ENCODE measurements at places on chromosomes 13 and 19.

GRCh38 chr19:36939153-36939552, 23.0 kb downstream of the ZNF568 start:
- no peak for DNase-seq

DNA sequence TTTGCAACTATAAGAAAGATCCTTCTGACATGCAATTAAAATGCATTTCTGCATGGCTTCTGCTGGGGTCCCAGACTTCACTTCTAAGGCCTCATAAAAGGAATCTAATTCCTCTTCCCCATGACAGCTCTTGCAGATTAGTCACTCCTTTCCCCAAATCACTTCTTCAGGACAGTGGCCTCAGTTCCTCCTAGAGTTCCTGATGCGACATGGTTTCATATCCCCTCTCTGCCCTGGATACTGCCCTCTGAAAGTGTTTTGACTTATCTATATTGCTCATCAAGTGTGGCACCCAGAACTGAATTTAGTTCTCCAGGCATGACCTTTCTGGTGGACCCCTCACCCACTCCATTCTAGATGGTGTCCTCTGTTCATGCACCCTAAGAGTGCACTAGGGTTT, 238.1 kb downstream of the FOXO1 start:
- DNase-seq = no peak

DNA sequence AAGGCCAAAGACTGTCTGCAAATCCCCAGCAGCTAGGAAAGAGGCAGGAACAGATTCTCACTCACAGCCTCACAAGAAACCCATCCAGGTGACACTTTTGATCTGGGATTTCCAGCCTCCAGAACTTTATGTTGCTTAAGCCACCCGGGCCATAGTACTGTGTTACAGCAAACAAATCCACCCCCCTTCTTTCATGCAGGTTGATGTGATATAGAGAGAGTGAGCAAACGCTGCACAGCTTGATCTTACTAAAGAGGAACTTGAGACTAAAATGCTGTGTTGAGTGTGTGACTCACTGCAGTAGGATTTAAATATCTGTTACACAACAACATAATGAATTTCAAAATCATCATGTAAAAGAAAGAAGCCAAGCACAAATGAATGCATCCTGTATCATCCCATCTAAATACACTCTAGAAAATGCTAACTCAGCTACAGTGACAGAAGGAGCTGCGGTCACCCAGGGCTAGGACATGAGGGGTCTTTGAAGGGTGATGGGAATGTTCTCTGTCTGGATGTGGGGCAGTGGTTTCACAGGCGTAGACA, 32.2 kb downstream of the RCBTB2 start:
- no peak for DNase-seq

DNA sequence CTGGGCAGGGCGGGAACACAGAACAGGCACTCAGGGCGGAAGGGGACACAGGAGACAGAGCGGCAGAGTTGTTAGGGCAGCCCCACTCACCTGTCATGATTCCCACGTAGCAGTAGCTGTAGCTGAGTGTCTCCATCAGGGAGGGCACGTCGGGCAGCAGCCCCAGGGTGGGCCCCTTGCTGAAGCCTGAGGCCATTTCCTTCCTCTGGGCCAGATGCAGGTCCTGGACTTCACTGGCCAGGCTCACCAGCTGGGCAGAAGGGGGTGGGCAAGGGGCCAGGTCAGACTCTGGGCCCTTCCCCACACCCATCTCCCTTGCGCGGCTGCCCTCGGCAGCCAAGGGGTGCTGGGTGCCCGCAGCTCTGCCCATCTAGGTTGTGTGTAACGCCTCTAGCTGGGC, 5.9 kb downstream of the MBOAT7 start:
- DNase-seq = no peak

- DNase-seq = no peak
These were observed 1157.2 kb downstream of the OLFM4 start for GRCh38 chr13:54185785-54186184.

GRCh38 chr13:100944791-100945345, 270.3 kb upstream of the TMTC4 start:
- no peak for DNase-seq

GRCh38 chr13:34591129-34591528, 350.9 kb upstream of the NBEA start:
- no peak for DNase-seq

GRCh38 chr19:14686411-14686810, 3.4 kb upstream of the ZNF333 start:
- peak; percentile 2 for DNase-seq

- no peak for DNase-seq
These were observed 17.7 kb downstream of the EPN1 start for GRCh38 chr19:55692681-55693081.

DNA sequence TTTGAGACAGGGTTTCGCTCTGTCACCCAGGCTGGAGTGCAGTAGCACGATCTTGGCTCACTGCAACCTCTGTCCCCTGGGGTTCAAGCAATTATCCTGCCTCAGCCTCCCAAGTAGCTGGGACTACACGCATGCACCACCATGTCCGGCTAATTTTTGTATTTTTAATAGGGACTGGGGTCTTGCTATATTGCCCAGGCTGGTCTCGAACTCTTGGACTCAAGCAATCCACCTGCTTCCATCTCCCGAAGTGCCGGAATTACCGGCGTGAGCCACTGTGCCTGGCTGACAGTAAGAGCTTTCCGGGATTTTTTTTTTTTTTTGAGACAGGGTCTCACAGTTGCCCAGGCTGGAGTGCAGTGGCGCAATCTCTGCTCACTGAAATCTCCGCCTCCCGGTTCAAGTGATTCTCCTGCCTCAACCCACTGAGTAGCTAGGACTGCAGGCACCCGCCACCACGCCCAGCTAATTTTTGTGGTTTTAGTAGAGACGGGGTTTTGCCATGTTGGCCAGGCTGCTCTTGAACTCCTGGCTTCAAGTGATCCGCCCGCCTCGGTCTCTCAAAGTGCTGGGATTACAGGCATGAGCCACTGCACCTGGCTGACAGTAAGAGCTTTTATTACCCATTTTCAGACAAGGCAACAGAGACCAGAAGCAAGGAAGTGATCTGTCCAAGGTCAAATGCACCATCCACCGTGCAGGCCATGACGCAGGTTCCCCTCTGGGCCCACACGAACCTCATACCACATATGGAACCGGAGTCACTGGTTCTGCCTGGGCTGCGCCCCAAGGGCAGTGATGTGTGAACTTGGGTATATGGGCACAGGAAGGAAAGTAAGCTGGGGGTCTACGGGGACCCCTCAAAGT, 21.0 kb downstream of the RFX1 start:
- no peak for DNase-seq

GRCh38 chr13:43180036-43180660, 156.8 kb downstream of the DNAJC15 start:
- no peak for DNase-seq

- DNase-seq = no peak
These were observed 1201.3 kb downstream of the EFNB2 start for GRCh38 chr13:105334211-105334610.

GRCh38 chr13:23828866-23829265, 60.3 kb downstream of the MIPEP start:
- DNase-seq = no peak

DNA sequence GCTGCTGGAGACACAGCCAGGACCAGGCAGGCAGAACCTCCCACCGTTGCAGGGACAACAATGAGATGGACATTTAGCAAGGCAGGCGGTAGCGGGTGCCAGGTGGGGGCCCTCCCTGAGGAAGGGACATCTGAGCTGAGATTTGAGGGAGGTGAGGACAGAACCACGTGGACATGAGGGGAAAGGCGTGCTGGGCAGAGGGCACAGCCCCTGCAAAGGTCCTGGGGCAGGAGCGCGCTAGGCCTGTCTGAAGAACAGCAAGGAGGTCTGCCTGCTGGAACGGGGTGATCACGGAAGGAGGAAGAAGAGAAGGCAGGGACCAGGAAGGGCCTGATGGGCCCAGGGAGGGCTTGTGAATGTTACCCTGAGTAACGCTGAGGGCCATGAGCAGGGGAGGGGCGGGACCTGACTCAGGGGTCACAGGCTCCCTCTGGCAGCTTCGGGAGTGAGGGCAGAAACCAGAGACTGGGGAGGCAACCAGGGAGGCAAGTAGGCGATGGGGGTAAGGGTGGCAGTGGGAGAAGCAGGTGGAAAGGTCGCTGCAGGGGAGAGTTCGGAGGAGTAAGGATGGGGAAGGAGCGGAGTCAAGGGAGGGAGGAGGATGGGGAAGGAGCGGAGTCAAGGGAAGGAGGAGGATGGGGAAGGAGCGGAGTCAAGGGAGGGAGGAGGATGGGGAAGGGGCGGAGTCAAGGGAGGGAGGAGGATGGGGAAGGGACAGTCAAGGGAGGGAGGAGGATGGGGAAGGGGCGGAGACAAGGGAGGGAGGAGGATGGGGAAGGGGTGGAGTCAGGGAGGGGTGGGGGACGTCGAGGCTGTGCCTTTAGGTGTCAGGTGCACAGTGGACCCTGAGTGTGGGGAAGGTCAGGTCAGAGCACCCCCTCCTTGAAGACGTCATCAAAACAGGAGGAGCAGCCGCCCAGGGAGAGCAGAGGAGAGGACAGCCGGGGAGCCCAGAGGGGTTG, 15.7 kb upstream of the B3GNT3 start:
- DNase-seq = no peak

DNA sequence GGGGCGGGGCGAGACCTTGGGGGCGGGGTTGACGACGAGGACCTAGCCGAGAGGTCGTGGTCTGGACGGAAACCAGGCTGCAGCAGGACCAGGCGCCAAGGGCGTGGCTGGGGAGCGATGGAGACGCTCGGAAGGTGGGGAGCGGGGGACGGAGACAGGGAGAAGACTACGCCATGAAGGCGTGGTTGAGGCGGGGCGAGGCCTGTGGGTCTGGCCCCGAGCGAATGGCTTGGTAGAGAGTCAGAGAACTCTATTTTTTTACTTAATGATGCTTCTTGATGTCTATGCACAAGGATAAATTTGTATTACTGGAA, 674 bp upstream of the FBXL12 start:
- no peak for DNase-seq

DNA sequence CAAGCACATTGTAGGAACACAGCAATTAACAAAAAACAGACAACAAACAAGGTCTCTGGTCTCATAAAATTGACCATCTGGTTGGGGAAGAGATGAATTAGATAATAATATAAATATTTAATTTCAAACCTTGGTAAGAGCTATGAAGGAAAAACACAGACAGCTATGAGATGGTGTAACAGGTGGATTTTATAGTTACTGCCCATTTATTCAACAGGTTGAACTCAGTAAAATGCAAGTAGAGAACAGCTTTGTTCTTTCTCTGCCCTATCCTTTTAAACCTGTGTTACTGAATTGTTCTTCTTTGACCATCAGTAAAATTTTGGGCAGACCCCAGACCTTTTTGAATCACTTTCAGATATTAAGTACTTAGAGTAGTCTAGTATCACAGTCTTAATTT, 77.6 kb upstream of the FAM216B start:
- DNase-seq = no peak

- no peak for DNase-seq
These were observed 9.5 kb upstream of the CCNP start for GRCh38 chr19:40236026-40236355.

- no peak for DNase-seq
These were observed 1317.1 kb downstream of the SLITRK1 start for GRCh38 chr13:82565201-82565600.

DNA sequence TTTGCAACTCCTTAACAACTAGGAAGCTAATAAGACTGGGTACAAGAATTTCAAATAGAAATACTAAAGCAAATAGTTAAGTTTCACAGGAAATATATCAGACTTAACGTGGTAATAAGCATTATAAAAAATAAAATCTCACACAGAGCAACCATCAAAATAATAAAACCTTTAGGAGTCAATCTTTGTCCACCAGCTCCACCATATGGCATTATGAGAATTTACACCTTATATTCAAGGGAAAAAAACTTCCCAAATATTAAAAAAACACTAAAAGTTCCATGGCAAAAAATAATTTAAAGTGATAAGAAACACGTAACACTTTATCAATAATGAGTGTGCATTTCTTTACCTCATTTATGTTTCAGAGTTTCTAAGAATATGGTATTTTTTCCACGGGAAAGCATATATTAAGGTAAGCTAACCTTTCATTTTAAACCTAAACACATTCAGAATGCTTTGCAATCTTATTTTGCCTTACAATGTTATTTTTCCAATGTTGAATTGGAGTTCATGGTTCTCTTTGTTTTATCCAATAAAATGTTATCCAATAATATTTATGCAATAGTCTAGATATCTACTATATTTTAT, 423.2 kb upstream of the SGCG start:
- DNase-seq = no peak

GRCh38 chr13:20566468-20566897, 474 bp upstream of the IFT88 start:
- DNase-seq = no peak

- DNase-seq = no peak
These were observed 4.3 kb downstream of the RPL36 start for GRCh38 chr19:5694167-5694955.

GRCh38 chr19:55443045-55443823, at the start of gene SHISA7:
Gene SHISA7 (minus strand): TSS chr19:55443300. CDS start chr19:55442863, 437 bp downstream.
- no peak for DNase-seq

- no peak for DNase-seq
These were observed 20.3 kb upstream of the CRTC1 start for GRCh38 chr19:18662972-18663732.

- DNase-seq = no peak
These were observed 638.2 kb upstream of the MIR17HG start for GRCh38 chr13:90709319-90709718.

- DNase-seq = no peak
These were observed 13.7 kb upstream of the ELF1 start for GRCh38 chr13:41032691-41033376.

- DNase-seq = peak; percentile 90
These were observed 9.1 kb downstream of the MAST1 start for GRCh38 chr19:12847159-12848139.

- no peak for DNase-seq
These were observed 15.3 kb downstream of the NKPD1 start for GRCh38 chr19:45145270-45146189.
